ENCODE measurements at places on chromosomes 3 and 15.

DNA sequence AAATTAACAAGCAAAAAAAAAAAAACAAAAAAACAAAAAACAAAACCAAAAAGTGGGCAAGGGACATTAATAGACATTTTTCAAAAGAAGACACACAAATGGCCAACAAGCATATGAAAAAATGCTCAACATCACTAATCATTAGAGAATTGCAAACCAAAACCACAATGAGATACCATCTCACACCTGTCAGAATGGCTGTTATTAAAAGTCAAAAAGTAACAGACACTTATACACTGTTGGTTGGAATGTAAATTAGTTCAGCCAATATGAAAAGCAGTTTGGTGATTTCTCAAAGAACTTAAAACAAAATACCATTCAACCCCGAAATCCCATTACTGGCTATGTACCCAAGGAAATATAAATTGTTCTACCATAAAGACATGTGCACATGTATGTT is 222.4 kb upstream of the CD96 start:
- DNase-seq: no peak

DNA sequence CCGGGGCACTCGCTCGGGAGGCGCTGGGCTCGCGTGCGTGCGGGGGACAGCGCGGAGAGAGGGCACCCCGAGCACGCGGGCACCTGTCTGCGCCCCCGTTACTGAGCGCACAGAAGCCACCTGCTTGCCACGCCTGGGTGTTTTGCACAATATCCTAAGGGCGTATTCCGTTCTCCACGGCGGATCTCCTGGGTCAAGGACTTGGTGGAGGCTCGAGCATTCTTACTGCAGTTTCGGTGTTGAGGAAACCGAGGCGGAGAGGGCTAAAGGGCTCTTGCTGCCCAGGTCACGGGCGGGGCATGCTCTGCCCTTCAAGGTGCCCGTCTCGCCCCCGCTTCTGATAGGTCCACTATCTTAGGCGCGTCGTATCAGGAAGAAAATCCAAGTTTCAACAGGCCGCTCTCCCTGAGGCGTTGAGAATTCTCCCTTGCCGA is 526 bp downstream of the GPD1L start:
- DNase-seq: no peak

DNA sequence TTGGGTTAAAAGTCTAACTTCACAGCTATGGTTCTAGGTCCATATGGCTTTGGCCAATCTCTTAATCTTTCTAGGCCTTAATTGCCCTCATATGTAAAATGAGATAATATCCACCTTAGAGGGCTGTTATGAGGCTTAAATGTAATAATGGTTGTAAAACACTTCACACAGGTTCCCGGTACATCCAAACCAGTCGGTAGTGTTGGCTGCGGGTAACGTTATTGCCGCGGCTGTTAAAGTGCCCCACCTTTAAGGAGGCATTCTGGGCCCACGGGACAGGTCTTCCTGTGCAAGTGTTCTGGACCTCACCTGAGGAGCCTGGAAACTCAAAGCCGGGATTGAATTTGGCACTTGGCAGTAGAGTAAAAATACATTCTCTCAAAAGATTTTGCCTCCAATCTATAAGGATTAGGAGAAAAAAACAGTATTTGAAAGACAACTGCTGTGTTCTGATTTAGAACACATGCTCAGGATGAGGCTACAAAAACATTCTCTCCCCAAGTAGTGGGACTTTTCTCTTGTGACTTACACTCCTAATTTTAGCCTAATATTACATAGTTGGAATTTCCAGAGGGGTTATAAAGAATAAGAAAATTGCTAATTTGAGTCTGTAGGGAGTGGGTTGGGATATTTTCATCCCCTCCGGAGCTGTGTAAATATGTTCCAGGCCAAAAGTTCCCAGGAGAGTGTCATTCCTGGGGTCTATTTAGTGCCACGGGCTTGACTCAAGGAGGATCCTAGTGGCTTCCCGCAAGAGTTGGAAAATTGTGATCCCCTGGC is 44.9 kb upstream of the TSEN2 start:
- no peak for DNase-seq

GRCh38 chr3:44674211-44674610 is 25.7 kb downstream of the ZNF35 start:
- no peak for DNase-seq
